ENCODE measurements at places on chromosomes 1 and 21.

- DNase-seq: no peak
Observed at GRCh38 chr21:42674351-42674940, 21.0 kb downstream of the PDE9A start.

GRCh38 chr1:194394676-194395075, 1208.3 kb upstream of the B3GALT2 start:
- no peak for DNase-seq

DNA sequence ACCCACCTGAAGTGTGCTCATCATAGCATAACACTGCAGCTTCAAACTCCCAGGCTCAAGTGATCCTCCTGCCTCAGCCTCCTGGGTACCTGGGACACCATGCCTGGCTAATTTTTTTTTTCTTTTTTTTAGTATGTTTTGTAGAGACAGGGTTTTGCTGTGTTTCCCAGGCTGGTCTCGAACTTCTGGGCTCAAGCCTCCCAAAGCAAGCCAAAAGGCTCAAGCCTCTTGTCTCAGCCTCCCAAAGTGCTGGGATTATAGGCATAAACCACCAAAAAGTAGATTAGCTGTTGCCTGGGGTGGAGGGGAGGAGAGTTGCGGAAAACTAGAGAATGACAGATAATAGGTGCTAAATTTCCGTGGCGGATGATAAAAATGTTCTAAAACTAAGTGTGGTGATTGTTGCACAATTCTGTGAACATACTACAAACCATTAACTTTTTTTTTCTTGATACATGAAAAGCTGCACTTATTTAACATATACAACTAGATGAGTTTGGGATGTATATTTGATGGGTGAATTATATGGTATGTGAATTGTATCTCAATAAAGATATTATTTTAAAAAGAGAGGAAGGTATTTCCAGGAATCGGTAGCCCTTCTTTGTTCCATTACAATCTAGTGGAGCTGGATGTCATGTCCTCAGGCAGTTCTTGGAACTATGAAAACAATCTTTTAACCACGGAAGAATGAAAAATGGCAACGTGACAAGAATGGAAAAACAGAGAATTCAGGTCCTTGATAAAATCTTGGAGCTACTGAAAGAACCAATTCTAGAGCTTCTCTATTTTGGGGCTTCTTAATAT, 27.3 kb upstream of the MED18 start:
- DNase-seq: no peak

GRCh38 chr1:47898133-47898845, 98.9 kb downstream of the TRABD2B start:
- no peak for DNase-seq

GRCh38 chr1:48687282-48688045, 89.2 kb downstream of the BEND5 start:
- no peak for DNase-seq

- no peak for DNase-seq
Observed at GRCh38 chr1:178271471-178271870, 177.6 kb downstream of the RASAL2 start.

DNA sequence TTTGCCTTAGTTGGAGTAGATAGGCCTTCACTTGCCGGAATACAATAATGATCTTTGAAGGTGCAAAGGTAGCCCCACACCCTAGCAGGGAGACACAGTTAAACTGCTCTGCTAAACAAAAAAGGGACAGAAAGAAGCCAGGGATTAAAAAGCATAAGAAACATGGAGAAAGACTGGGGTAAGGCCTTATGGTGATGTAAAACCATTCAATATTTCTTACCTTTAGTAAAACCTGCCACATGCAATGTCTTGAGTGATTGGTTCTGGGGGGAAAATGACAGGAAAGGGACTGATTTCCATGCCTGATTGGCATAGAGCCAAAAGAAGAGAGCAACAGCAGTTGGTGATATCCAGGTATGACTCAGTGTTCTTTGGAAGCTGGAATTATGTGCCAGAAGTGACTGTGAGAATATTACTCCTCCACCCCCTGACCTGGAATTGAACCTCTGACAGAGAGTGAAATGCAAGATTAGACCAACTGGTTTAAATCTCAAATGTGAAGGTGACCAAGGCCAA, 8.1 kb downstream of the DNASE2B start:
- no peak for DNase-seq

GRCh38 chr21:45769896-45770295, 126.4 kb downstream of the PCBP3 start:
- DNase-seq: no peak

Measured in activated naive CD4-positive, alpha-beta T cell treated with anti-CD3 and anti-CD28 coated beads, Interleukin-2, amount 50 U/mL, for 72 hours (primary cell).